ENCODE measurements at places on chromosomes 13 and 19.
A peak's percentile ranks its signal among the peaks of the same experiment; 100 is the strongest.

- no peak for DNase-seq
Observed at GRCh38 chr13:43057653-43058317, 34.4 kb downstream of the DNAJC15 start.

GRCh38 chr13:55583953-55584593 lies 1556.6 kb upstream of the PRR20A start:
- no peak for DNase-seq

DNA sequence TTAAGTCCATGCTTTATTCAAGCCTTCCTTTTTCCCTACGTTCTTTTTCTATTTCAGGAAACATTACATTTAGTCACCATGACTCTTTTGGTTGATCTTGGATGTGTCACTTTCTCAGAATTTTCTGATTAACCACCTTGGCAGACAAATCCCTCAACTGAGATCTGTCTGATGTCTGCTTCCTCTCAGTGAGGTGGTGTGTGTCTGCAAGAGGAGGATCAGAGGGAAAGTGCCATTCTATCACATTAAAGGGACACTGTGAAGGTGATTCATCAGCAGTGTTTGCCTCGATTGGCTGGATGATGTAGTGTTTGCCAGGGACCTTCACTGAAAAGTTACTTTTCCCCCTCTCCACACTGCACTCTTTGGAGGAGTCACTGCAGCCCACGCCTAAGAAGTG lies 3.0 kb upstream of the CCNP start:
- DNase-seq = no peak

DNA sequence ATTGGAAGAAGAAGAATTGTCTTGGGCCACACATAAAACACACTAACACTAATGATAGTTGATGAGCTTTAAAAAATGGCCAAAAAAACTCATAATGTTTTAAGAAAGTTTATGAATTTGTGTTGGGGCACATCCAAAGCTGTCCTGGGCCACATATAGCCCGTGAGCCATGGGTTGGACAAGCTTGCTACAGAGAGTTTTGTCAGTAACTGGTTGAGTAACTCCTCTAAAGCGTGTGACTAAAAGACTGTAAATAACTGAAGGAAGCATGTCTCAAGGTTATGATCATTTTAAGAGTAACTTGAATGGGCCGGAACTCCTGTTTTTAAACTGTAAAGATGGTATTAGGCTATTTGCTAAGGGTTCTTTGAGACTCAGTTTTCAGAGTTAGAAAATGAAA lies 118.0 kb downstream of the KL start:
- DNase-seq = peak; percentile 13

DNA sequence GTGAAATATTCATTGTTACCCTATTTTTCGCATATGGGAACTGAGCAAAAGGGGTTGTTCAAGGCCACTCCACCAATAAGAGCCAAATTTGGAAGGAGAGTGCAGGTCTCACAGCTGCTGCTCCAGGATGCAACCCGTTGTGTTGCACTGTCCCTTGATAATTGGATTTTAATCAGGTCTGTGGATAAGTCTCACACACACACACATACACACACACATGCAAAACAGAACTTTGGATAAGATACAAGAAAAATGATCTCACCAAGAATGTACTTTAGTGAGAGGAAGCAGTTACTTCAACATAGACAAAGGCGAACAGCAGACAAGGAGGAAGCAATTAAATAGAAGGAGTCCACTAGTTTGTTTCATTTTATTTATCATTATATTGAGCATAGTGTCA lies 127.3 kb upstream of the EDNRB start:
- no peak for DNase-seq

GRCh38 chr13:21075011-21075378 lies 13.6 kb upstream of the LATS2 start:
- DNase-seq = peak; percentile 20

GRCh38 chr13:98658131-98658530 lies 81.2 kb upstream of the STK24 start:
- no peak for DNase-seq

GRCh38 chr19:39941615-39942365 lies 7.4 kb upstream of the FCGBP start:
- peak; percentile 99 for DNase-seq

- DNase-seq = no peak
Observed at GRCh38 chr13:90605664-90606063, 741.8 kb upstream of the MIR17HG start.

DNA sequence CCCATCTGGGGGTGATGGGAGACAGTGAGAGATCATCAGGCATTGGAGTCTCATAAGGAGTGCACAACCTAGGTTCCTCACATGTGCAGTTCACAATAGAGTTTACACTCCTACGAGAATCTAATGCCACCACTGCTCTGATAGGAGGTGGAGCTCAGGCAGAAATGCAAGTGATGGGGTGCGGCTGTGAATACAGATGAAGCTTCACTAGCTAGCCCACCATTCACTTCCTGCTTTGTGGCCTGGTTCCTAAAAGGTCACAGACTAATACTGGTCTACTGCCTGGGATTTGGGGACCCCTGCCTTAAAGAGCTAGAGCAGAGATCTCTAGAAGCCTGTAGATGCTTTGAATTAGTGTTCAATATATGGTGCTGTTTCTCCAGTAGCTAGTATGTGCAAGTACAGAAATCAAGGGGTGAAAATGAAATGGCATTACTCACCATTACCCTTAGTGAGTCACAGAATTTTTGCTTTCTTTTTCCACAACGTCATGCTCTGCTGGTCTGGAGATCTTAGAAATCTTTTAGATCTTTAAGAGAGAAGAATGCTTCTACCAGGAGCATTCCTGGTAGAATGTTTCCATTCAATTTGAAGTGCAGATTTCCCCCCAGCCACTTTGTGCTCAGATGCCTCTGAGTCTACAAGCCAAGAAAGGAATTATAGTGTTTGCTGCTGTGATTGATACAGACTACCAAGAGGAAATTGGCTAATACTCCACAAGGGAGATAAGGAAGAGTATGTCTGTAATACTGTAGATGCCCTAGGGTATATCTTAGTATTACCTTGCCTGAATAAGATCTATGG lies 2301.2 kb downstream of the PCDH9 start:
- DNase-seq = no peak

DNA sequence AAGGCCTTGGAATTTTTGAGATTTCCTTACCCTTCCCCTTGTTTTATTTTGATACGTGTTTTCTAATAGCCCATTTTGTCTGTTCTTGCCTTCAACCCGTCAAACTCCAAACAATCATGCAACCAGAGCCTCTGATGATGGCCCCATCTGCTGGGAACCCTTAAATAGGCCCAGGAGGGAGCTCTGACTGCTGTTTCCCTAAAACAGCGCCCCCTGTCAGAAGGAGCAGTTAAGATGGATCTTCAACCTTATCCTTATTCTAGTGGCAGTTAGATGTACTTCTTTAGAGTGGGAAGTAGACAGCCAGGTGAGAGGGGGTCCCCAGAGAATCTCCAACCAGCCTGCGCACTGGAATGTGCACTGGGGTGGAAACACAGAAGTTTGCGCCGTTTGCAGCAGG lies 1031.0 kb upstream of the PCDH9 start:
- no peak for DNase-seq

GRCh38 chr13:92260363-92260762 lies 861.9 kb downstream of the GPC5 start:
- DNase-seq = peak; percentile 58

GRCh38 chr19:5356428-5356827 lies 15.8 kb upstream of the PTPRS start:
- DNase-seq = no peak

- no peak for DNase-seq
Observed at GRCh38 chr13:33051632-33052031, 35.4 kb downstream of the KL start.

GRCh38 chr19:20558011-20558410 lies 7.6 kb downstream of the ZNF737 start:
- no peak for DNase-seq

GRCh38 chr19:12374026-12374425 lies 8.5 kb upstream of the ZNF442 start:
- DNase-seq = no peak

GRCh38 chr19:50861010-50861409 lies 6.3 kb downstream of the KLK3 start:
- DNase-seq = no peak

DNA sequence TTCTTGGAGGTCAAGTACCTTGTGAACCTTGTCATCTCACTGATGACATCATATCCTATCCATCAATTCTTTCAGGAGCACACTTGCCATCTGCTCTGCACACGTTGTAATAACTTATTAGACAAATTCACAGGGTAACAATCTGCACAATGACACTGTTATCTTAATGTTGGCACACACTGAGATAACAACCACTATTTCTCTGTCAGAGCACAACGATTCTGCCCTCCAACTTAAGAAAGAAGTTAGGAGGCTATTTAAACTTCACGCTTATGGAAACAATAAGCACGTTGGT lies 351.3 kb downstream of the DACH1 start:
- DNase-seq = no peak

DNA sequence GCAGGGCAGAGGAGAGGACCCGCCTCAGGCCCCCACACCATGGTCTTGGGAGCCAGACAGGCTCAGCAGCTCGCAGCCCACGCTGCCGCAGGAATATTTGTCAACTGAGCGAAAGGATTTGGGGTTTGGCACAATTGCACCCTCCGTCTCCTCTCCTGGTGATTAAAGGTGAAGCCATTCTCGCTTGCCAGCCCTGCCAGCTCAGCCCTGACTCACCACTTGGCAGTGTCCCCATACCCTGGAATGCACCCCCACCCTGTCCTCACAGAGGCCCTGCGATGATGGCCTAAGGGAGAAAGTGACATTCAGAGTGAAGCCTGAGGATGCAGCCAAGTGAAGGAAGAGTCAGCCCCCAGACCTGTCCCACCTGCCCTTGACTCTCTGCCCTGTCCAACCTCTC lies 18.8 kb downstream of the CYTH2 start:
- DNase-seq = no peak

DNA sequence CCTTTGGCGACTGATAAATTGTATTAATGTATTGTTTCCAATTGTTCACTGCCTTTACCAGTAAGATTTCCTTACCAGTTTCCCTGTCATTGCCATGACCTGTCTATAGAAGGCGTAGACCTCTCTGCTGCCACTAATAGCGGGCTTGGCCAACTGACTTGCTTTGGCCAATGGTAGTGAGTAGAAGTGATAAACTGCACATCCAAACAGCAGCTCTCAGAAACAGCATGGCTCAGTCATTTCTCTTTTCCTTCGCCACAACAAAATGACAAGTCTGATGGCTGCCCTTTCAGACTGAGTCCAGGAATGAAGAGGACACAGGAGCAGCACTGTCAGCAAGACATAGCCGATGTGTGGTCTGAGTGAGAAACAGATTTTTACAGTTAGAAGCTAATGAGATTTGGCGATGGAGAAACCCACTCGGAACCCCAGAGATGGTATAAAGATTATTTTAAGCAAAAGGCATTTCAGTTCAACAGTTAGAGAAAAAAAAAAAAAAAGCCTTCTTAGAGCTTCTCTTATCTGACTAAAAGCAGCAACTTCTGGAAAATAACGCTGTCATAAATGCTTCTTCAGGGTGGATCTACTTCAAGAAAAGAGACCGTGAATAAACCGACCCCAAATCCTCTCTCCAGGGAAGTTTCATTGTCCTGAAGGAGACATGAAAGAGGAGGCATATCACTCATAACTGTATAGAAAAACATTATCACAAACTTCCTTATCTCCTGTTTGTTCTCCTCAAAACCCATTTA lies 42.0 kb upstream of the TM9SF2 start:
- no peak for DNase-seq

DNA sequence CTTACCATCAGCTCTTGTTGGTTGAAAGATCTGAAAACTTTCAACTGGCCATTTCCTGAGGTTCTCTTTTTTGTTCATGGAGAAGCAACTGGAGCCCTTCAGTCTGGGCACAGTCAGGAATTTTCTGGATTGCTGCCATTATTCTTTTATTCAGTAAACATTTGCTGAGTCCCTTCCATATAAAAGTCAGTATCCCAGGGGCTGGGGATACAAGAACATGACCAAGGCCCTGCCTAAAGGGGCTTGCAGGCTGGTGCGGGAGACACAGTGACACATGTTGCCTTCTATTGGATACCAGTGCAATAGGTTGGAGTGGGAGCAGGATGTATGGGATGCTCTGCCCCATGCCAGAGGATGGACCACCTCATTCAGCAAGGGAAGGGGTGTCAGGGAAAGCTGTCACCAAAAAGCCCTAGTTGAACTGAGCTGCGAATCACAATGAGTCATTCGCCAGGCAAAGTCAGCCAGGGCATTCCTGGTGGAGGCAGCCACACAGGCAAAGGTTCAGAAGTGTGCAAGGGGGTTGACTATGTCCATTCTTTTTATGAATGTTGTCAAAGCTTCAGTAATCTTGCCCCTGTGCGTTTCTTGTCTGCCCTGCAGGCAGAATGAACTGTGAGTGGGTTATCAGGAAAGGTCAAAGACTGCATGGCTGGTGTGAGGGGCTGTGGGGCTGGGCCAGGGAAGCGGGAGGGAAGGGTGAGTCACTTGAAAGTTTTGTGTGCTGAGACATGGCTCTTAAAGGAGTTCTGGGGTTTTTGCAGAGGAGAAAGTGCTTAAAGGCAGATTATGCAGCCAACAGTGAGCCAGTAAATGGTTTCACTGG lies 395.9 kb downstream of the KCNRG start:
- DNase-seq = peak; percentile 14

DNA sequence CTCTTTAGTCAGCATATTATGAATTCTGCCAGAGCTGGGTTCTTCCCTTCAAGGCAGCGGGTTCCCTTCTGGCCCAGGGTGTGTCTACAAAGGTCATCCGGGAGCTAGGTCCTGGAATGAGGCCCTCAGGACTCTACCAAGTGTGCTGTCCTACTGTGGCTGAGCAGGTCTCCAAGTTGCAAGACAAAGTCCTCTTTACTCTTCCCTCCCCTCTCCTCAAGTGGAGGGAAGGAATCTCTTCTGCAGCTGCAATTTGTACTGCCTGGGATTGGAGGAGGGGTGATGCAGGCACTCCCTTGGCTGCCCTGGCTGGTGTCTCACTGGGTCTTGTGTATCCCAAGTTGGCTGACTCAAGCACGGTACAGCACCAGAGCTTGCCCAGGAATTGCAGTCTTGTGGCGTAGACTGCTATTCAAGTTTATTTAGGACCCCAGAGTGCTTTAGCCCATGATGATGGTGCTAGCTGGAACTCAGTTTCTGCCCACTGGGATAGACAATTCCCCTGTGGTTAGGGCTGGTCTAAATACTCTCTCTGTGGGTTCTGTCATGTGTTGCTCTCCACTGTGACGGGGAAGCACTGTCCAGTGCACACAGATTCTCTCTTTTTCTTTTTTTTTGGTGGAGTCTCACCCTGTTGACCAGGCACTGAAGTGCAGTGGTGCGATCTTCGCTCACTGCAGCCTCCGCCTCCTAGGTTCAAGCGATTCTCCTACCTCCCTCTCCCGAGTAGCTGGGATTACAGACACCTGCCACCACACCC lies 28.5 kb downstream of the RFC3 start:
- no peak for DNase-seq

GRCh38 chr19:45152504-45153338 lies 8.1 kb downstream of the NKPD1 start:
- no peak for DNase-seq

GRCh38 chr13:25844559-25845434 lies 207.0 kb downstream of the SHISA2 start:
- no peak for DNase-seq
